ENCODE measurements at places on chromosomes 6 and 20.

GRCh38 chr6:2542858-2543218 is 207.9 kb downstream of the MYLK4 start:
- no peak for DNase-seq

DNA sequence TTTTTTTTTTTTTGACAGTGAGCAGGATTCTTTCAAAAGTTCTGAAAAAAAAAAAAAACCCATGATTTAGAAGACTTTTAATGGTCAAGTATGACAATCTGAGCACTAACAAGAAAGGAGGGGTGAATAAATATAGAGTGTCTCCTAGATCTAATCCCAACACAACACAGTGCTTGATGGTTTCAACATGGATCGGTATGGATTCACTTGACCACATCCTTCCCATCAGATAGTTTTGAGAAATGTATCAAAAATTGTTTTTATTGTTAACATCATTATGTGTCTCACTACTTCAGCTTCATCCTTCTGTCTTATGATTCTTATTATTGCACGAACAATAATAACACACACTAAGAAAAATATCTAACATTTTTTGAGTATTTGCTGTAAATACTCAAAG is 21.0 kb downstream of the KIF13A start:
- DNase-seq, result no peak

- DNase-seq, result no peak
Observed at GRCh38 chr6:56282391-56282790, 35.0 kb upstream of the COL21A1 start.

DNA sequence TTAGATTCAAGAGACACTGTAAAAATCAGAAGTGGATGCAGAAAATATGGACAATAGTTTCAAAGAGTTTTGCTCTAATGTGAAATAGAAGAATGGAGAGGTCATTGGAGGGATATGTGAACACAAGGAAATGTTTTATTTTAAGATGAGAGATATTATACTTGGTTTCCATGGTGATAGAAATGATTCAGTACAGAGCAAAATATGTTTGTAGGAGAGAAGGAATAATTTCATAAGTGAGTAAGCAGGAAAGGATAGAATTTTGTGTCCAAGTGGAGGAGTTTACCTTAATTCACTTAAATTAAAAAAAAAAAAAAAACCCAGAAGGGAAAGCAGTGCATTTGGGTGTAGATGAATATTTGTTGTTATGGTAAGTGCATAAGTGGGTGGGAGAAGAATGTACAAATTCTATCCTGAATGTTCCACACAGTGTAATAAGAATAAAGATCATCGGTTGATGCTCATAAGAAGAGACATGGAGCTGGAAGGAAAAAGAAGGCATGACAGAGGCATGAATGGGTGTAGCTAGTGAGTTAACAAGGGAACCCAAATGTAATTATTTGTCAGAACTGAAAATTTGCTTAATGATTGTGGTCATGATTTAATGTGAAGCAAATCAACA is 688.9 kb upstream of the GJE1 start:
- DNase-seq, result no peak

GRCh38 chr20:48025051-48025515 is 239.8 kb upstream of the SULF2 start:
- DNase-seq, result no peak
